Hindlimb muscle (tissue), 1 donor: ENCODE measurements at places on chromosomes 12 and 14.

GRCh38 chr12:31631023-31631724, 28.3 kb upstream of the ETFBKMT start:
- no peak for DNase-seq

DNA sequence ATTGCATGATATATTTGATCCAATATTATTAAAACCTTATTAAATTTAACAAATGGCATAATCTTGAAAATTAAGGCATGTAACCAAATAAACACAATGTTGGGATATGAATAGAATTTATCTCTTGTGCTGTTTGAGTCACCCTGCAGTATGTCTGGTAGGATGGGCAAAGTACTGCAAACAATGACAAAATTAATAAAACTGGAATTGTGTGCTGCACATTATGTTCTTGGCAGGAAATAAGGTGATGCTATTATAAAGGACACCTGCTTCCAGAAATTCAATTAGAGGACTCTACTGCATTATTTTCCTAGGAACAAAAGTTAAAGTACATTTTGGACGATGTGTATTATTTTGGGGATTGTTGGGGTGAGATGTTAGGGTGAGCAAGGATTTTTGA, 132.7 kb downstream of the PPFIA2 start:
- no peak for DNase-seq

DNA sequence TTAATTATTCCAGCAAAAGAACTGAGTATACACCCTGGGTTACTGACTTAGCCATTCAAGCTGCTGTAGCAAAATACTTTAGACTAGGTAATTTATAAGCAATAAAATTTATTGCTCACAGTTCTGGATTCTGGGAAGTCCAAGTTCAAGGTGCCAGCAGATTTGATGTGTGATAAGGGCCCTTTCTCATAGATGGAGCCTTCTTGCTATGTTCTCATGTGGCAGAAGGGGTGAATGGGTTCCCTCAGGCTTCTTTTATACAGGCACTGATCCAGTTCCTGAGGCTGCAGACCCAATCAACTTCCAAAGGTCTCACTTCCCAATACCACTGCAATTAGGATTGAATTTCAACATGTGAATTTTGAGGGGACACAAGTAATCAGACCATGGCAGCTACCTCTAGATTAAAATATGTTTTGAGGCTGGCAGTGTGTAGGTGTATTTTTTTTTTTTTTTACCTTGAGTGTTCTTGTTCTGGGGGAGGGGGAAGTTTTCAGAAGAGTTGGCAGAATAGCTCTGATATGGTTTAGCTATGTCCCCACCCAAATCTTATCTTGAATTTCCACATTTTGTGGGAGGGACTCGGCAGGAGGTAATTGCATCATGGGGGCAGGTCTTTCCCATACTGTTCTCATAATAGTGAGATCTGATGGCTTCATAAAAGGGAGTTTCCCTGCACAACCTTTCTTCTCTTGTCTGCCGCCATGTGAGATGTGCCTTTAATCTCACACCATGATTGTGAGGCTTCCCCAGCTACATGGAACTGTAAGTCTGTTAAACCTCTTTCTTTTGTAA, 178.2 kb downstream of the RASSF9 start:
- DNase-seq = no peak

DNA sequence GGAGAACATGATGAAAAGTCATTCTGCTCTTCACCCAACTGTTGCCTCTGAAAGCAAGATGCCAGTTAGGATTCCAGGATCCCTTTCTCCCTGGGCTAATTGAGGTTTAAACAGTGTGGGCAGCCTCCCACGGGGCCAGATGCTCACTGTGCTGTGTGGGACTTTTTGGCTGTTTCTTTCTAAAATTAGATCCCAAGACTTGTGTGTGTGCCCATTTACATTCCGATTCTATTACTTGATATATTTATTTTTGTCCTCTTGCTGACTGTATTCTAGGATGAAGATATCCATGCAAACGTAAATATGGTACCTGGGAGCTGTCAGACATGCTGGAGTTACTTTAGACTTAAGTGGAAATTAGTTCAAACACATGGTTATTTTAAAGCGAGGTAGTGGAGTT, 6.2 kb downstream of the IFT43 start:
- DNase-seq = no peak

- peak; percentile 50 for DNase-seq
Observed at GRCh38 chr12:19596434-19597166, 157.3 kb downstream of the AEBP2 start.

DNA sequence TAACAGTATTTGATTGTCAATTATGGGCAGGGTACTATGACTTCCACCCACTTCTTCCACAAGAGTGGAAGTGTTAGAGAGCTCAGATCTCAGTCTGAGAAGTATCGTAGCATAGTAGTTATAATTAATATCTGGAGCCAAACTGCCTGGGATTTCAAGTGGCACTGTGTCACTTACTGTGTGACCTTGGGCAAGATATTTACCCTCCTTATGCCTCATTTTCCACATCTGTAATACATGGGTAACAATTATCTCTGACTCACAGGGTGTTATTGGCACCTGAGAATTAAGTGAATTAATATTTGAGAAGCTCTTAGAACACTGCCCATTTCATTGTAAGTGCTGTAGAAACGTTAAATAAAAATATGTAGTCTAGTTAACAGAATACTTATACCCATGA, 11.5 kb downstream of the RAB21 start:
- no peak for DNase-seq

DNA sequence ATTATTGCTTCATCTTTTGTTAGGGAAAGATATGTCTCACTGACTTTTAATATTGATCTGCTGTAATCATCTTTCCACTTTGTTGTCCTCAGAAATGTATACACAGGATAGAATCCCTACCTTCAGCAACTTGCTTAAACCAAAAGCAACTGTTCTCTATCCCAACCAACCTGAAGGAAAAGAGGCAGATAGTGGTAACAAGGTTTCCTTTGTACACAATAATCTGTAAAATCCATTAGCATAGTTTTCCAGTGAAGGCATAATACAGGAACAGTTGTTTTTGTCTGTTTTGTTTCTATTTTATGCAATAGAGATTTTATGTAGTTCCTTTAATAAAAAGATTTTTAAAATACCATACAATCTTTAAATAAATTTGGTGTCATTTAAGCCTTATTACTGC, 170.5 kb downstream of the PIK3C2G start:
- DNase-seq = peak; percentile 23

- no peak for DNase-seq
Observed at GRCh38 chr12:128825835-128826234, 2.1 kb upstream of the SLC15A4 start.

DNA sequence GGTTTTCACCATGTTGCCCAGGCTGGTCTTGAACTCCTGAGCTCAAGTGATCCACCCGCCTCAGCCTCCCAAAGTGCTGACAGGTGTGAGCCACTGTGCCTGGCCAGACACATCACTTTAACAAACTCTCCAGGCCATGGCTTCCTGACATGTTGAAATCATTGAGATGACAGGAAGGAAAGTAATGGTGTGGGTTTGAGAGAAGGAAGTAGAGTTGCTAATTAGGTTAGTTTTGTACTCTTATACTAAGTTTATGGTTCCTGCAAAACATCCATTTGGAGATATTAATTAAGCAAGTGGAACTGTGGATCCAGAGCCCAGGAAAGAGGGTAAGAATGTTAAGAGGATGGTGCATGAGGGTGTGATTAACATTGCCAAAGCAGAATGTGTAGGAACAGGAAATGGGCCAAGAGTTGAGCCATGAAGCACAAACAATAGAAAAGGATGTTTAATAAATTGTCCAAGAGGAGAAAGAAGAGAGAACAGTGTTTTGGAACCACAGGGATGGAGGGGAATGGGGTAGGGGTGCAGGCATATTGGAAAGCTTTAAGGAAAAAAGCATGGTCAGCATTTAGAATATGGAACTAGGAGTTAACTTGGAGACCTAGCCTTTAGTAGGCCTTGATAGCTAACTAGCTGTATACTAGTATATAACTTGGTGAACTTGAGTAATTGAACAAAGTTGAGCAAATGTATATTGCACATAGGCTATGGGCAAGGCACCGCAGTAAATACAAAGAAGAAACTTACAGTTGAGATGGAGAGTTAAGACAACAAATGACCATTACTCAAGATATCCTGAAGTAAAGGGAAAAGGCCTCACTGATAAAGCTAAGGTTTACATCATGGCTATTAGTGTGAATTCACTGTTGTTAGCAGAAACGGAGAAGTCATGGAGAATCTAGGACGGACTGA, 91.3 kb upstream of the DNM1L start:
- DNase-seq = no peak

- DNase-seq = no peak
Observed at GRCh38 chr12:113874999-113875561, 91.0 kb downstream of the RBM19 start.

DNA sequence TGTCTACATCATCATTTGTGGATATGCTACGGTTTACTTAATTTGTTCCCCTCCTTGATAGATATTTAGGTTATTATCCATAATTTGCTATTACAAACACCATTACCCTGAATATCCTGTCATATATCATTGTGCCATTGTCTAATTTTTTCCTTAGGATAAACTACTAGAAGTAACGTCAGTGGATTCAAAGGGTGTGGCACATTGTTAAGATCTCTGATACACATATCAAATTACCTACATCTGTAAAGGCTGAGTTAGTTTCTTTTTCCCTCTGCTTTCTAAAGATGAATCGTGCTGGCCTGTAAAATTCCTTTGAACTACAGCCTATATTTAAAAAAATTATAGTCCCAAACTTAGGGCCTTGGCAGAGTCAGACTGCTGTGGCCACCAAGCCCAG, 53.9 kb upstream of the STRN3 start:
- DNase-seq = no peak

- DNase-seq = no peak
Observed at GRCh38 chr12:124716208-124717130, 147.2 kb downstream of the SCARB1 start.

DNA sequence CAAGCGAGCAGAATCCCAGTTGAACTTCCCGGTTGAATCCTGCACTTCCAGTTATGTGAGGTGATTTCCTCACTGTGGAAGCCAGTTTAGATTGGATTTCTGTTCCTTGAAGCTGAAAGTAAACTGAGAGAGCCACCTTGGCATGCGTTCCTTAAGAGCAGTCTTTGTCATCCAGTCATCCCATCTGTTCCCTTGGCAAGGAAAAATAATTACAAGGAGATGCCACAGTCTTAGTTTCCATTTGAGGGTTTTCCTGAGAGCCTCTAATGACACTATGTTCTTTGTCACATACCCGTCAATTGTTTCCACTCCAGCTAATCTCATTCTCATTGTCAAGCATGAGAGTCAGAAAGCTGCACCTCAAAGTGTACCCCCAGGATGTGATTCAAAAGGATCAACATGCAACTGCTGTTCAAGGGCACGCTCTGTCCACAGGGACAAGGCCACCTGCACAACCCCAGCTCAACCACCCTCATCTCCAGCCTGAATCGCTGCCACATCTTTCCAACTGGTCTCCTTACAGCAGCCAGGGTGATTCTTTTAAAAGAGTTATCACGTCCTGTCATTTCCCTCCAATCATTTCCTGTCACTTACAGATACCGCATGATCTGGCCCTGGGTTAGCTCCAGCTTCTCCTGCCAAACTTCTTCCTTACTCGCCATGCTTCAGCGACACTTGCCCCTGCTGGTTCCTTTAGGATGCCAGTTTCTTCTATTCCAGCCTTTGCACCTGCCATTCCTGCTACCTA, 18.0 kb upstream of the TCP11L2 start:
- no peak for DNase-seq

DNA sequence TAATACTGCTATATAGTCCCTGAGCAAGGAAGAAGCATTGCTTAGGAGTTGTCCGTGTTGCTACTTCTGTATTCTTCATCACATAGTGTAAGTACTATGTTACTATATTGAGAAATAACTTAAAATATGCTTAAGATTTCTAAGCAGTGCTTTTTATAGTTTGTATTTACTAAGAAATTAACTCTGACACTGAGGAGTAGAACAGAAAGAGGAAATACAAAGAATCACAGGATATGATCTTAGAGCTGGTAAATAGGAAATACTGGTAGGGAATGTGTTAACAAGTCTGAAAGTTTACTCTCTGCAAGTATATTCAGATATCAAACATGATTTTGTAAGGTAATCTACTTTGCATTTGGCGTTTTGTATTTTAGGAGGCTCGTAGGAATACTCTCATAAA, 15.5 kb downstream of the XPOT start:
- DNase-seq = no peak

- DNase-seq = no peak
Observed at GRCh38 chr12:93179792-93180191, 197.9 kb upstream of the NUDT4 start.

DNA sequence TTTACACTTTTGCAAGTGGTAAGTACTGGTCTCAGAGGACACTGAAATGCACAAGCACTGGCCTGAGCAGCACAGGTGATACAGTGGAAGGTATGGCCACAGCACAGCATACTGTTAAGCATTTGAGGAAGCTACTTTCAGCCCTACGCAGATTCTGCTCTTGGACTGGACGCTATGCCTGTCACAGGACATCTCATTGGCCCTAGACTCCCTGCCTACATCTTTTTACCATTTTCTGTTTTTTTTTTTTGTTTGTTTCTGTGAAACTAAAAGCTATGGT, 144.2 kb upstream of the ABCD2 start:
- no peak for DNase-seq

DNA sequence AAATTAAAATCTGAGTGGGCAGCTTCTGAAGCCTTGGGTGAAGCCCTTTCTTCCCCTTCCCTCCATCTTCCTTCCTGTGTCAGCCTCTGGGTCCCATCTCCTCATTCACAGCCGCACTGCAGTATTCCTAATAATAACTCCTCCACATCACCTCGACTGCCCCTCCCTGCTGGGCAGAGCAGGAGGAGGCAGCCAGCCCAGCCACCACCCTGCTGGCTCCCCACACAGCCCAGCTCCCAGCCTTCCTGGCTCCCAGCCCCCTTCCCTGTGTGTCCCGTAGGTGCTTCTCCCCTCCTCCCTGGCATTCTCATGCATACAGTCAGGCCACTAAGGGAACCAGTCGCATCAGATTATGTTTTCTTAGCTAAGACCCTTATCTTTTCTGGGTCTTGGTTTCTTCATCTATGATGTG, 3.7 kb downstream of the IFFO1 start:
- no peak for DNase-seq

- no peak for DNase-seq
Observed at GRCh38 chr12:5587711-5588121, 155.8 kb downstream of the NTF3 start.

- no peak for DNase-seq
Observed at GRCh38 chr14:93032421-93032936, 83.2 kb downstream of the ITPK1 start.

DNA sequence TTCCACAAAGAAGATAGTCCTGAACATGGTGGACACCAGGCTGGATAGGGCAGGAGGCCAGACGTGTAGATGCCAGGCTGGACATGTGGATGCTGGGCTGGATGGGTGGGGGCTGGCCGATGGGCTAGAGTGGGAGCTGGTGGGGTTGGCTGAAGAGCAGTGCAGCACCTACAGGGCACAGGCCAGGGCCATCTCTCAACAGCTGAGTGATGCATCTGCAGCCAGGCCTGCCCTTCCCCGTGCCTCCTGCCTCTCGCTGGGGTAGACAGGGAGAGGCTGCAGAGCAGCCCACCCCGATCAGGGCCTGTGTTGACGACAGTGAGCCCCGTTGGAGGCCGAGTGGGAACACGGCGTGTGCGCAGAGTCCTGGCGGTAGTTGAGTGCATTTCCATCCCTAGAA, 39.3 kb downstream of the EP400 start:
- no peak for DNase-seq

GRCh38 chr14:51847489-51847796, 13.0 kb upstream of the GNG2 start:
- DNase-seq = no peak

- no peak for DNase-seq
Observed at GRCh38 chr14:94523265-94523664, 14.0 kb upstream of the SERPINA12 start.
